ENCODE measurements at places on chromosomes 5 and 9. TPM values are rescaled to one million over a fixed set of nuclear protein-coding genes. Genes with fewer than 3 reads are reported as not detected.

Gene CCL19
- total RNA-seq = not detected

Gene PCDHB13
- total RNA-seq = 9.6 TPM

Gene SLC6A19
- not detected for total RNA-seq

Gene GRM6
- total RNA-seq = not detected

Gene SIGMAR1
- 92.6 TPM for total RNA-seq

Gene ADAMTS6
- total RNA-seq = 5.7 TPM

Gene CCDC152
- 2.6 TPM for total RNA-seq

Gene DPYSL3
- total RNA-seq = 68.0 TPM

Gene PCDHB12
- total RNA-seq = 12.6 TPM

Gene IRX1
- 3.1 TPM for total RNA-seq

Gene C9orf50
- total RNA-seq = 1.0 TPM

Gene PLPPR1
- 0.30 TPM for total RNA-seq

DNA sequence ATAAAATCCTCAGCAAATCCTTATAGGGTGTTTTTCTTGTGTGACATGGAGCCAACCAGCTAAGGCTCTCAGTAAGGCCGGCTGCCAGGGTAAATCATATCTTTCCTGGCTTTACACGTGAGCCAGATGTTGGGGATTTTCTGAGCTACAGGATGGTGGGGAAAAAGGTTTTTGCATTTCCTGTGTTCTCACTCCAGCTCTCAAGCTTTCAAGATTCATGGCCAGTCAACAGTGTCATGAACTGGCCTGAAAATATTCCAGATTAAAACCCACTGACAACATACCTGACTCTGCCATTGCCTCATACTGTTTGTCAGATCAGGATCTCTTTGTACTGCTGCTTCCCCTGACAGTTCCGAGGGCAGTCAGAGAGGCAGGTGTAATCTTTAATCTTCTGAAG lies 306.9 kb downstream of the GLIS3 start:
- no peak for DNase-seq

GRCh38 chr5:39544941-39545340 lies 120.2 kb upstream of the DAB2 start:
- no peak for DNase-seq

DNA sequence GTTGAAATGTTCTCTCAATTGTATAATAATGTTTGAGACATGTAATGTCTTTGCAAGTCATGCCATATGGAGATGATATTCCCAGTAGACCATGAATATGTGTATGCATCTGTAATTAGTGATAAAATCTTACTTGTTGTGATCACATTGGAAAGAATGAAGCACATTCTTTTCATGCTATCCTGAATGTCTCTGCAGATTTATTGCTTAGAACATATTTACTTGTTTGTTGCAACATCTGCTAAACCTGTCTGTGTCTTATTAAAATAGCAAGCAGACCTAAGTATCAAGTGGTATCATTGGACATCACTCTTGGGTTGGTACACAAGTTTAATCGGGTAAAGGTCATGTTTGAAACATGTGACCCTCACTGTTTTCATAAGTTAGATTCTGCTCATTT lies 265.5 kb upstream of the CD180 start:
- DNase-seq = no peak

DNA sequence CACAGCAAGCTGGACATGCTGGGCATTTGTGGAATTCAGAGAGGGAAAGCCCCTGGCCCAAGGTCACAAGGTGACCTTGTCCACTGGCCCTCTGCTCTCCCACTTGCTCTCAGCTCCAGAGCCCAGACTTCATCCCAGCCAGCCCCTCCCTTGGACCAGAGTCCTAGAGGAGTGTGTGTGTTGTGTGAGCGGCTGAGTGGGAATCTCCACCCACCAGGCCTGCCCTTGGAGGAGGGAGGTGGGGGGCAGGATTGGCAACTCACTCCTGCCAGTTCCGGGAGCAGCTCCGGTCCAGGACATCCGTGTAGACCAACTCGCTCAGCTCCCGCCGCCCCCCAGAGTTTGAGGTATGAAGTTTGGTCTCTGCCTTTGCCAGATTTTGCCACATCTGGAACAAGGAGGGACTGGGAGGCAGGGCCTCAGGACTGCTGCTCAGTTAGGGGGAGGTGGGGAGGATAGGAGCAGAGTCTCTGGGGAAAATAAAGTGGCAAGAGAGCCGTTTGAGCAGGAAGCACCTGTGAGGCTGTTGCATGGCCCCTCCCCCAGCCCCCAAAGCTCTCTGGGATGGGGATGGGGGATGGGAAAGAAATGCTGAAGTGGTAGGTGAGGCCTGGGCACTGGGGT lies 1.4 kb downstream of the MZB1 start:
- DNase-seq = no peak

DNA sequence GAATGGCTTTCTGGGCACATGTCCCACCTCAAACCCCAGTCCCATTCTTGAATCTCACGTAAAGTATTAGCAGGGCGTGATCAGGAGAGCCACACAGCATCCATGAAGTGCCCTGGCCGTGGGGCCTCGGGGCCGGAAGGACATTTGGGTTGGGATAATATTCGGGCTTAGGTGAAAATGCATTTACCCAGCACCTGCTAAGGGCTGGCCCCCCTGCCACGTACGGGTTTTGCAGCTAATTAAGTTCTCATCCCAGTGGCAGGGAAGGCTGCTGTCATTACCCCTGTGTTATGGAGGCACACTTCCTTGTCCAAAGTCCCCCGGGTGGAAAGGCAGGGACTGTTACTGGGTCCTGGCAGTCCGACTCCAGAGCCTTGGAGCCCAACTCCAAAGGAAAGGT lies 29.0 kb downstream of the ROPN1L start:
- DNase-seq = no peak

GRCh38 chr9:117516676-117517632 lies 102.1 kb upstream of the ASTN2 start:
- no peak for DNase-seq

- no peak for DNase-seq
These were observed 713.8 kb upstream of the MEF2C start for GRCh38 chr5:89596821-89597220.

DNA sequence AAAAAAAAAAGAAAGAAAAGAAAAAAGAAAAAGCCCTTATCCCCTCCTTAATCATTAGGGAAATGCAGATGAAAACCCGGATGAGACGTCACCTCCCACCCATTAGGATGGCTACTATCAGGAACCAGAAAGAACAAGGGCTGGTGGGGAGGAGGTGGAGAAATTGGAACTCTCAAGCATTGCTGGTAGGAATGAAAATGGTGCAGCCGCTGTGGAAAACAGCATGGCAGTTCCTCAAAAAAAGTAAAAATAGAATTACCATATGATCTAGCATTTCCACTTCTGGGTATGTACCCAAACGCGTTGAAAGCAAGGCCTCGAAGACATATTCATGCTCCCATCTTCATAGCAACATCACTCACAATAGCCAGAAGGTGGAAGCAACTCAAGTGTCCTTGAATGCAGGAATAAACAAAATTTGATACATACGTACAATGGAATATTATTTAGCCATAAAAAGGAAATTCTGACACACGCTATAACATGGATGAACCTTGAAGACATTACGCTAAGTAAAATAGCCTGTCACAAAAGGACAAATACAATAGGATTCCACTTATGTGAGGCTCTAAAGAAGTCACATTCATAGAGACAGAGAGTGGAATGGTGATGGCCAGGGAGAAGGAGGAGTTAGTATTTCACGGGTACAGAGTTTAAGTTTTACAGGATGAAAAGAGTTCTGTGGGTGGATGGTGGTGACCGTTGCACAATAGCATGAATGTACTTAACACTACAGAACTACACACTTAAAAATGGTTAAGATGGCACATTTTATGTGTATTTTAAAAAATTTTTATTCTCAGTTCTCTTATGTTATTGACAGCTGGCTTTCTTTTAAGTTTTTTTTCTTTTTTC lies 166.8 kb upstream of the IER5L start:
- no peak for DNase-seq

DNA sequence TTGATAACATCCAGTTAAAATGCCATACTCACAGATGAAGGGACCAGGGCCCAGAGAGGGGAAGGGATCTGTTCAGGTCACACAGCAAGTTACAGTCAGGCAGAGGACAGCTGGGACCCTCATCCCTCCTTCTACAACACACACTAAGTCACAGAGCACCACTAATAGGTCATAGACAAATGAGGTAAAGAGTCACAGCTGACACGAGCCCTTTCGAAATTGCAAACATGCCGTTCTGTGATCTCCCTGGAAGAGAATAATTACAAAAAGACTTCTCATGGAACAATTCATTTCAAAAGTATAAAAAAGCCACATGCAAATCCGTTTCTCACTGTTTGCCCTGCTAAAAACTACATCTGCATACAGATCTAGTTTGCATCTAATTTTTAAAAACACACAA lies 15.5 kb downstream of the IGFBPL1 start:
- DNase-seq = no peak

DNA sequence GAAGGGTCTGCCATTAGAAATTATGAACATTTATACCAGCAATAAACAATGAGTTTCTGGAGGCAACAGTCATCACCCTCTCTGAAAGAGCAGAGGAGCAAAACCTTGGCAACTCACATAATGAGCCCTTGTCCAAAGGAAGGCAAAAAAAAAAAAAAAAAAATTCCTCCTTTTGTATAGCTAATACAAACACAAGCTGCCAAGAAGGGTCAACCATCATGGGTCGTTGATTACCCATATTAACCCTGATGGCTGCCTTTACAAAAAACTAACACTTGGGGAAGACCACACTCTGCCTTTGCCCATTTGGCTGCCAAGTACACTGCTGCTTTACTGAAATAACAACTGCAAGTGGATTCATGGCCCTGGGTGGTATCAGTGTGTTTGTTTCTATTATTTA lies 272.7 kb downstream of the ADAMTSL1 start:
- no peak for DNase-seq

DNA sequence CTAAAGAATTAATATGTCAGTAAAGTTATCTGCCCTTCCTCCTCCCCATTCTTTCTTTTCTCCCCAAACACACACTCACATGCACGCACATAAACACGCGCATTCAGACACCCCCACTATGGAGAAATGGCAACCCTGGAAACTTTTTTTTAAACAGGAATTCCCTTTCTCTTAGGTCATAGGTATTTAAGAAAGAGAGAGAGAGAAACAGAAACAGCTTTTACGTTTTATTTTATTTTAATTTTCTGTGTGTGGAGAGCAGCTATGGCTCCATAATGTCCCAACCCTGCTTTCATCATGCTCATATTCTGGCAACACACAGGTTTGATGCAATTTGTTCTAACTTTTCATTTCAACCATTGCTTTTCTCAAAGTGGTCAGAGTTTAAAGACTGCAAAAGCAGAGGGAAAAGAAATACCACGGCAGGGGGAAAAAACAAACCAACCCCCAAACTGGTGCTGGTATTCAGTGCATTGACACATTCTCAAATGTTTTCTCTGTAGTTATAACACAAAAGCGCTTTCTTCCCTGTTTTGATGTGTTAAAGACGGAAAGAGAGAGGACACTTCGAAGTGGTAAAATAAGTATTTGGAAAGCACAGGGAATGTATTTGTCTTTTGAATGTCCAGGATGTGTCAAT lies 126.0 kb upstream of the TMEM161B start:
- DNase-seq = no peak

DNA sequence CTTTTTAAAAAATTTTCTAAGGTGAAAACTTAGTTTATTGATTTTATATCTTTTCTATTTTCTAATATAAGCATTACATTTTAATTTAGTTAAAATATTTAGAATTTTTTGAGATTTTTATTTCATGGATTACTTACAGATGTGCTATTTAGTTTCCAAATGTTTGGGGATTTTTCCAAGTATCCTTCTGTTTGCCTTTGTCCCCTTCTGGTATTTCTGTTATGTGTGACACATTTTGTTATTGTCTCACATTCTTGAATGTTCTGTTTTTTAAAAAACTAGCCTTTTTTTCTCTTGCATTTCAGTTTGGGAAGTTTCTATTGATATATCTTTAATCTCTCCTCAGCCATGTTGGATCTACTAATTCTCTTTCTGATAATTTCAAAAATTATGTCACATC lies 234.9 kb downstream of the FAM170A start:
- DNase-seq = no peak

DNA sequence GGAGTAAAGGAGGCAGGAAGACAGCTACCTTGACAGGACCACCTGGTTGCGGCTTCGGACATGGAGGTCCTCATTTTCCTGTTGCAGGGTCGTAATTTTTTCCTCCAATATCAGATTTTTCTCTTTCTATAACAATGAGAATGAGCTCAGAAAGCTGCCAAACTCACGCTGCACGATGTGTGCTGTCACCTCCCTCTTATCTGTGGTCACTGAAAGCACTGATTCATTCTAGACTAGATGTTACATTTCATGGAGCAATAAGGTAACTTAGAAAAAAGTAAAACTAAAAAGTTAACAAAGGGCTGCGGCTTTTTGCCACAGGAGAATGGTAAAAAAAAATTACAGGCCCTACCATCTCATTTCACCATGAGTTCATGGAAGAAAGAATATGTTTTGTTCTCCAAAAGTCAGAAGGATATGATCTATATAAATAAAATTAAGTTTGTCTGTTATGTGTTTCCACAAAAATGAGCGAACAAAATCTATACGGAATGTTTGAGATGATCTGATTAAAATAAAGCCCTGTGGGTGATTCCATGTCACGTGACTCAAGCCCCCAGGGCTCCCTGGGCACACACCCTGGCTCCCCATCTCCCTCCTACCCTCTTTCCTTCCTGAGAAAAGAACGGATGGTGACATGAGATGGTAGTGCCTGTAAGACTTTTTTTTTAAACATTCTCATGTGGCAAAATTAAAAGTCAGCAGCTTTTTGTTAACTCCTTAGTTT lies 26.9 kb upstream of the ANXA6 start:
- no peak for DNase-seq

- DNase-seq = no peak
These were observed 21.5 kb downstream of the SARDH start for GRCh38 chr9:133716564-133717112.

- DNase-seq = no peak
These were observed 117.3 kb downstream of the GDNF start for GRCh38 chr5:37722236-37723161.

DNA sequence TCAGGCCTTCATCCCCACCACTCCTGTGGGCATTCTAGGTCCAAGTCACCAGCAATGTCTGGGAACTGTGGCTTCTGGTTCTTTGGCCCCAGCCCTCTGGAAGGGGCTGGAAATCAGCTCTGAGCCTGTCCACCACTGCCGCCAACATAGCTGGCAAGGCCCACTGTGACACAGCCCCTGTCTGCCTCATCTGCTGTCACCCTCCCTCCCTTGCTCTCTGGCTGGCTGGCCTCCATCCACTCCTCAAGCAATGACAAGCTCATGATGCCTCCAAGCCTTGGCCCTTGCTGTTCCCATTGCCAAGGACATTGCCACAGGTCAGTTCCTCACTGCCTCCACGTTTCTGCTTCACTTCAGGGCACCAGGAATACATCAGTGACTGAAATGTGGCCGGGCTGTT lies 93.7 kb downstream of the LHX2 start:
- DNase-seq = no peak

GRCh38 chr5:142644127-142644526 lies 41.8 kb downstream of the FGF1 start:
- DNase-seq = no peak

DNA sequence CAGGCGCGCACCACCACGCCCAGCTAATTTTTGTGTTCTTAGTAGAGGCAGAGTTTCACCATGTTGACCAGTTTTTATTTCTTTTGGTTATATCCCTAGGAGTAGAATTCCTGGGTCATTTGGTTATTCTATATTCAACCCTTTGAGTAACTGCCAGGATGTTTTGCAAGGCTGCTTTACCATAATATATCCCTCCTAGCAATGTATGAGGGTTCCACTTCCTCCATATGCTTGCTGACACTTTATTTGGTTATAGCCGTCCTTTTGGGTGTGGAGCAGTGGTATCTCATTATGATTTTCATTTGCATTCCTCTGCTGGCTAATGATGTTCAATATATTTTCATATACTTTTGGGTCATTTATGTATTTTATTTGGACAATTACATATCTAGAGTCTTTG lies 81.2 kb downstream of the RAB24 start:
- DNase-seq = no peak

GRCh38 chr9:110468950-110469349 lies 110.6 kb downstream of the SVEP1 start:
- no peak for DNase-seq

All from tibial nerve (tissue), 4 donors.